ENCODE measurements at places on chromosomes 6 and 20.

GRCh38 chr20:17698384-17698783 is 1.4 kb upstream of the BANF2 start:
- DNase-seq: peak; percentile 54

DNA sequence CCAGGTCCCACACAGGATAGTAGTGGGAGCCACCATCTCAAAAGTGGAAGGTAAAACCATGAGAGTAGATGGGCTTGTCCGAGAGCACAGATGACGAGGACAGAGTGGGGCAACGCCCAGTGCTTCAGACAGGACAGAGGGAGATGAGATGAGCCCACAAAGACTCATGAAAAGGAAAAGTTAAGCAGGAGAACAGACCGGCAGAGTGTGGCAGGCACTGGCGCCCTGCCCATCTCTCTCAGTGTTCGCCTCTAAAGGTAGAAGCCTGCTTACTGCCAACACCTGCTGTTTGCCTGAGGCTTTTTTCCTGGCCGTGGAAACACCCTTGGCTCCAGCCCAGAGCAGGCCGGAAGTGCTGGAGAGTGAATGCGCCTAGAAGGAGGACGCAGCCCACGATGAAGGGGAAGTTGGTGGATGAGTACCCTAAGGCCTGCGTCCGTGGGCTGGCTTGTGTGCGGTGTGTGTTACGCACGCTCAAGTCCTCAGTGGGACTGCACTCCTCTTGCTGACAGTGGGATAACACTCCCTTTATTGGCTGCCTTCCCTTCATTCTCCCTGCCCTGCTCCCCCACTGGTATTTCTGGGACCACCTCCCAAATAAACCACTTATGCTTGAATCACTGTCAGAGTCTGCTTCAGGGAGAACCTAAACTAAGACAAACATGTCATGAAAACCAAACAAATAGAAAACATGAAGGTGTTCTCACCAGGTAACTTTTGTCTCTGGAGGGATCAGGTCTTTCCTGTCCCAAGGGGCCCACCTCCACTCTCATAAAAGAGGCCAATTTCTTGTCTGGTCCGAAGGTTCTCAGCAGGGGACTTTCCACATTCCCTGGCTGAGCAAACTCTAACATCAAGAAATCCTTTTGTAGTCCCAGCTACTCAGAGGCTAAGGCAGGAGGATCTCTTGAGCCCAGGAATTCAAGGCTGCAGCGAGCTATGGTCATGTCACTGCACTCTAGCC is 9.1 kb upstream of the FOXP4 start:
- DNase-seq: peak; percentile 90

DNA sequence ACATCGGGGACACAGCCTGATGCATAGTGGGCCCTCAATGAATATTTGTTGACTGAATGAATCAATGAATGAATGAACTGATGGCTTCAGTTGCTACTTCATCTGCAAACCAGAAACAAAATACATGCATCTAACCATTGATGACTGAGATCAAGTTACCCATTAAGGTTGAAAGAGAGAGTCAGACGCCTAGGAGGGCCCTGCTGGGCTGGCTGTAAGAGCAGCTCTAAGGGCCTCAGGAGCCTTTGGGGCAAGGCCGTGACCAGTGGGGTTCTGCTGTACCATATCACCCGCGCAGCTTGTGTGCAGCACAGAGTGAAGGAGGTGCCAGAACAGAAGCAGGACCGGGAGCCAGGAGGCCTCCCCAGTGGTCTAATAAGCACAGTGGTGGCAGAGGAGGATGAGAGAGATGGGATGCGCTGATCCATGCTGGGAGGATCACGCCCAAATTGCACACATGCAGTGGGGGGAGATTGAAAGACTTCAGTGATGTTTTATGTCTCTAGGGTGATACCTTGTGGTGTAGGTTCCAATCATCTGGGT is 96.1 kb upstream of the KCNG1 start:
- DNase-seq: no peak

DNA sequence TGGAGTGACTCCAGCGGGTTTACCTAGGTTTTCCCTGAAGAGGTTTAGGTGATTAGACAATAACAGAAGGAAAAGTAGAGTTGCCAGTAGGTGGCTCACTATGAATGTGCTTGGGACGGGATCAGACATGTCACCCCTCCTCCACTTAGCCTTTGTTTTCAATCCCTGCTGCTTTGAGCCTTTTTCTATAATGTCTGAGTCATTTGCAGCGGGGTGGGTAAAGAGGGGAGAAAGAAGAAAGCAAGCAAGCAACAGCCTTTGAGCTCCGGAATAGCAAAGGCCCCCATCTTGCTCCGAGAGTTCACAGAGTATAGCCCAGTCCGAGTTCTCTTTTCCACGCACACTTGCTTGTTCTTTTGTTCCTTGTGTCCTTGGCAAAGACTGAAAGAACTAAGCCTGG is 129.1 kb downstream of the PACRG start:
- DNase-seq: peak; percentile 96

DNA sequence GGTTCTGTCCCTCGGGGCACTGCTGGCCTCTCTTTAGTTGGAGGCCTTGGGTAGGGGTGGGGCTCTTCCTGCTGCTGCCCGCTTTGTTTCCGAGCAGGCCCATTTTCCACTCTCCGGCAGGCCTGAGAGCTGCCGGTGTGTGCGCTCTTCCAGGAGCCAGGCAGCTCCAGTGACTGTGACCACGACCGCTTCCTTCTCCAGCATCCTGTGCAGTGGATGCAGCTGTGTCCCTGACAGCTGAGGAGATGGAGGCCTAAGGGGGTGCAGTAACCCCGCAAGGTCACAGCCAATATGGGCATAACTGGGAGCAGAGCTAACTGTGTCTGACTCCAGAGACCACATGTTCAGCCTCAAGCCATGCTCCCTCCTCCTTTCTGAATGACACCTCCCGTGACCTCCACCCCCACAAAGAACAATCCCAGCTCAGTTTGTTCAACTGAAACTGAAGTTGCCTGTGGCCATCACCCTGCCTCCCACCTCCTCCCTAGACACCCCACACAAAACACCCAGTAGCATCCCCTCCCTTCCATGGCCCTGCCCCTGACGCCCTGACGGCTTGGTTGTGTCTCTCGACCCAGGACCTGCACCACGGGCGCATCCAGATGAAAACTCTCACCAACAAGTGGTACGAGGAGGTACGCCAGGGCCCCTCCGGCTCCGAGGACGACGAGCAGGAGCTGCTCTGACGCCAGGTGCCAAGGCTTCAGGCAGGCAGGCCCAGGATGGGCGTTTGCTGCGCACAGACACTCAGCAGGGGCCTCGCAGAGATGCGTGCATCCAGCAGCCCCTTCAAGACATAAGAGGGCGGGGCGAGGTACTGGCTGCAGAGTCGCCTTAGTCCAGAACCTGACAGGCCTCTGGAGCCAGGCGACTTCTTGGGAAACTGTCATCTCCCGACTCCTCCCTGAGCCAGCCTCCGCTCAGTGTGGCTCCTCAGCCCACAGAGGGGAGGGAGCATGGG is 27.8 kb downstream of the SPATA2 start:
- DNase-seq: no peak

GRCh38 chr20:43749734-43750294 is 23.0 kb upstream of the GTSF1L start:
- DNase-seq: peak; percentile 45

GRCh38 chr20:63940071-63940471 is 16.1 kb downstream of the UCKL1 start:
- no peak for DNase-seq

DNA sequence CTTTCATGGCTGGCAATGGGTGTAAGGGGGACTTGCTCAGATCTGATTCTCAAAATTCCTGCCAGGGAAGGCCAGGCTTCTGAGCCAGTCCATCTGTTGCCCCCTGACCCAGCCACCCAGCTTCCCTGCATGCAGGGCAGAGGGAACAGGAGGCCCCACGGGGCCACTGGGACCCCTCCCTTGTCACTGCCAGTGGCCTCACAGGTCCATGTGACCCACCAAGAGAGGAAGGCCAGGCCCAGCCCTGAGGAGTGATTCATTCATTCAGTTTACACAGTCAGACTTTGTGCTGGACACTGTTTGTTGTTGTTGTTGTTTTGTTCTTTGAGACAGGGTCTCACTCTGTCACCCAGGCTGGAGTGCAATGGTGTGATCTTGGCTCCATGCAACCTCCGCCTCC is 39.5 kb downstream of the UBE2V1 start:
- DNase-seq: no peak

GRCh38 chr6:107683183-107683582 is 140.9 kb downstream of the SCML4 start:
- DNase-seq: no peak

DNA sequence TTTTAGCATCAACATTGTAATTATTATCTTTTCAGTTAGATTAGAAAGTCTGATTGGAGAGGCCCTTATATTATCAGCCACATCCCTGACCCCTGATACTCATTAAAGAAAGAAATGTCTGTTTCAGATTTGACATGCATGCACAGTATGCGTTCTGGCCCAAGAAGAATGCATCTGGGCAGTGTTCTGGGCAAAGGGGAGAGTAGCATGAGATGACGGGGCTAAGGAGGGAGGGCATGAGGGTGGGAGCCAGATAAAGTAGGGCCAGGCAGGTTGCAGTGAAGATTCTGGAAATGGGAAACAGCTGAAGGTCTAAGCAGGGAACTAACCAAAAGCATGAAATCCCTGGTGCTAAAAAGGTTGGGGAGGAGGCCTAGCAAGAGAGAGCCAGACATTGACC is 7.3 kb downstream of the SAYSD1 start:
- no peak for DNase-seq

DNA sequence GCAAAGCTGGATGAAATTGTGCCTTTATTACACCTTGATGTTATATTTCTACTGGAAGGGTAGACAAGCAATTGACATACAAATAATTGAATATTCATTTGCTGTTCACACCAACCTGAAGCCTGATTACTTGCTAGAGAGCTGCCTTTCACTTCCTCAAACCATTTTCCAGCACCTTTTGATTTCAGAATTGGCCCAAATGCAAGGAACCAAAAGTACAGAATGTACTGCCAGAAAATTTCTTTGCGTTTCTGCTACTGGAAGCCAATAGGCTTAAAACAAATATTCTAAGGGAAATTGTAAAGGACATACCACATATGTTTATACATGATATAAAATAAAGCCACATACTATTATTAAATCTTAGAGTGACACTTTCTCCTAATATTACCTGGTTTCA is 94.5 kb downstream of the RFPL4B start:
- no peak for DNase-seq

GRCh38 chr20:62007127-62007647 is 58.5 kb downstream of the TAF4 start:
- no peak for DNase-seq

GRCh38 chr6:18147160-18147559 is 7.7 kb downstream of the TPMT start:
- DNase-seq: no peak

GRCh38 chr6:139905404-139906052 is 531.1 kb upstream of the CITED2 start:
- DNase-seq: peak; percentile 17

- DNase-seq: no peak
Measured at GRCh38 chr20:46784436-46785127, 75.1 kb downstream of the SLC2A10 start.

- no peak for DNase-seq
Measured at GRCh38 chr20:56245761-56246160, 2.8 kb upstream of the MC3R start.

- no peak for DNase-seq
Measured at GRCh38 chr20:53773792-53774401, 180.3 kb upstream of the ZNF217 start.

- DNase-seq: no peak
Measured at GRCh38 chr6:130720076-130720715, 107.0 kb upstream of the SMLR1 start.

GRCh38 chr6:100084991-100085364 is 91.0 kb upstream of the MCHR2 start:
- no peak for DNase-seq

- DNase-seq: no peak
Measured at GRCh38 chr6:25623065-25623464, 28.9 kb upstream of the SCGN start.

GRCh38 chr6:159481897-159482296 is 211.1 kb downstream of the SOD2 start:
- no peak for DNase-seq

DNA sequence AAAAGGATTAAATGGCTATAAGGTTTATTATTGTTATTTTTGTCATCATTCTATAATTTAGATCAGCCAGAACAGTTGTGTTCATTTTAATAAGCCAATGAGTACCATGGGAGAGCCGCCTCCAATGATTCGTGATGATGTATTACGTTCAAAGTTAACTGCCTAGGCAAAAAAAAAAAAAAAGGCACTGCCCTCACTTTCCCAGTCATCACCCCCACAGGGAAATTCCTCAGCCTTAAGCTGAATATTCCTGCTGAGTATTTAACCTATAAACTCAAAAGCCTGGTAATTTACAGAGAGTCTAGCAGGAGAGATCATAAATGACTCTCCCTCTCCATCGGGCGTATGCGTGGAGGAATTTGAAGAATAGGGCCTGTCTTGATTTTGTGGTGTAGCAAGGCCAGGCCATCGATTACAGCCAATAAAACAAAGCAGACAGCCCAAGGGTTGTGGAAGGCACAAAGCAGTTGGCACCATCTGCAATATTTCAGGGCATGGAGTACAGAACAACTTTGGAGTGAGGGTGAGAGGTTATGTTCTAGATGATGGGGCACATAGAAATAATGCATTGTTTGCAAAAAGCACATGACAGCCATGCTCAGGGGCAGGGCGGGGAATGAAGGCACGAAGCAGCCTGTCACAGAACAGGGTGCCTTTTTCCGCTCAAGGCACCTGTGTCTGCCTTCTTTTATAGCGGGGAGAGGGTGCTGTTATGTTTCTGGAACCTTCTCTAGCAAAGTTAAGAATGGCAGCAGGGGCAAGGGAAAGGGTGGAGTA is 138.2 kb upstream of the DTNBP1 start:
- DNase-seq: no peak

DNA sequence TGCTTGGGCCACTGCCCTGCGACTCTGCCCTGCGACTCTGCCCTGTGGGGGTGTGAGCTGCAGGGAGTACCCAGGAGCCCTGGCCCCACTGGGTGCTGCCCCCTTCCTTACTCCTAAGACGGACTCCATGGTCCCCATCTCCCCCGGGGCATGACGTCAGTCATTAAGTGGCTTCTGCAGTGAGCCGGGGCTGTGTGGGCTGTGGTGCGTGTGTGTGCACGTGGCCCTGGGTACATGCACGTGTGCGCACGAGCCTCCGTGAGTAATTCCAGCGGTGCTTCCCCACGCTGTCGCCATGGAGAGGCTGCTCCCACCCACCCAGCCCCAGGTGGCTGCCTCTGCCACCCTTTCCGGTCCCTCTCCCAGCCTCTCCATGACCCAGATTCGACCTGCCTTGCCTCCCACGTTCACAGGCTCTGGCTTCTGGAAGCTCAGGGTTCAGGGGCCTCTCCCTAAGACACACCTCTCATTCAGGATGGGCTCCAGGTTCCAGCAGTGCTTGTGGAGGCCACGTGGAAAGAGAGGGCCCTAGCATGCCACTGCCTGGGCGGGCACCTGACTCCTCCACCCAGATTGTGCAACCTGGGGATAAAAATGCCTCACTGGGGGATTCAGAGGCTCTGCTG is 88.3 kb downstream of the DLGAP4 start:
- no peak for DNase-seq

GRCh38 chr6:13407709-13408695 is 79.4 kb downstream of the GFOD1 start:
- no peak for DNase-seq
